ENCODE measurements at places on chromosomes 1 and 21.

DNA sequence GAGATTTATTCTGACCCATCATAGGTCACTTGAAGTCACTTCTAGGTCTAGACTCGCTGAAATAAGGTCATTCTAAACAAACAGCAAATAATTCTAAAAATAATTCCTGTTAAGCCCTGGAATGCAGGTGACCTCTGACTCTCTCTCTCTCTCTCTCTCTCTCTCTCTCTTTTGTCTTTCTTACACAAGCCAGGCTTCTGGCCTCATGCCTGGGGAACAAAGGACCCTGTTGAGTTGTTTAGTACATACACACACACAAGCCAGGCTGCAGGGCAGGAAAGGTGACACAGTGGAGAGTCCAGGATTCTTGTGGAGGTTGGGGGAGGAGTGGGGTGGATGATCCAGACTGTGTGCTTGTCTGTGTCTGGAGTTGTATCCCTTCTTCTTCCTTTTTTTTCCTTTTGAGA is 4.0 kb upstream of the MEX3A start:
- no peak for DNase-seq

GRCh38 chr1:7991504-7992440 is 30.3 kb downstream of the PARK7 start:
- no peak for DNase-seq

DNA sequence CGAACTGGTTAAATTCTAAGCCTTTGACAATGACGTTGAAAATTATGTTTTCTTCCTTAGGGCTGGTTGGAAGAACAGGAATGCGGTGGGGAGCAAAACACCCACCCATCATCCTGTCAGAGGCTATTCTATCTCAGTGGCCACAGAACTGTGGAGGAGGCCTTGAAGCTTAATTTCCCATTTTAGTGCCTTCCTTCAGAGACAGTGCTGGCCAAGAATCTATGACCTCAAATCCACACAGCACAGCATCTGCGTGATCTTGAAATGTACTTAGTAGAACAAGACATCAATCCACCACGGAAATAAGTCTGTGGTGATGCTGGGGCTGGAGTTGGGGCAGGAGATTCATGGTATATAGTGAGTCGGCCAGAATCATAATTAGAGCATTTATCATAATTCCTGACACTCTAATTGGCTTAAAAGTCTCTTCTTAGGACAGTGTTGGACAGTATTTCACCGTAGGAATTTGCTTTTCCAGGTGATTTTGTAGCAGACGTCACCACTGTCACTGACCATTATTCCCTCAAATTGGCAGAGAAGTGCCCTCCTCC is 113.1 kb downstream of the KCNJ6 start:
- no peak for DNase-seq

GRCh38 chr1:75265792-75266191 is 131.6 kb downstream of the LHX8 start:
- no peak for DNase-seq

- DNase-seq = no peak
These were observed 4.1 kb downstream of the RUNX1 start for GRCh38 chr21:35044770-35045541.

- DNase-seq = no peak
These were observed 24.7 kb downstream of the TFF3 start for GRCh38 chr21:42290505-42290904.

- no peak for DNase-seq
These were observed 291.9 kb upstream of the AJAP1 start for GRCh38 chr1:4362314-4363044.

- no peak for DNase-seq
These were observed 118.7 kb upstream of the CD34 start for GRCh38 chr1:208029381-208030287.

GRCh38 chr1:236615399-236616148 is 11.3 kb upstream of the HEATR1 start:
- no peak for DNase-seq

DNA sequence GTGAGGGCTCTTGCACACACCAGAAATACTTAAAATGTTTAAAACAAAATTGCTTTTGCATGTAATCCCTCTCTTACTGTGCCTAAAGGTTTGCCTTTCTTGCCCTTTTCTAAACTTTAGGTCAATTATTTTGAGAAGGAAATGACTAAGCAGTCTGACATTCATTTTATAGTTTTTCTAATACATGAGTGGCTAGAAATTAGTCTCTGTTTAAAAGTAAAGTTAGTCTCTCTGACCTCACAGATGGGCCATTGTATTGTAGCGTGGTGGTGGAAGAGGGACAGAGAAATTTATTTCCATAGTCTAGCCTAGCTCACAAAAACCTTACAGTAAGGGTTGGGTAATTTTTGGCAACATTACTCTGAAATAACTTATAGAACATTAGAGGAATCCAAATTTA is 3.6 kb upstream of the COL11A1 start:
- DNase-seq = no peak

Data from hypothalamus (tissue), 51 donors.